ENCODE measurements at places on chromosomes 3 and 15. TPM values are rescaled to one million over a fixed set of nuclear protein-coding genes. Genes with fewer than 3 reads are reported as not detected.

AP3B2 gene
- 0.59 TPM for total RNA-seq

TWF2 gene
- total RNA-seq, result 52.0 TPM

GRCh38 chr3:186664119-186664495 is 1.7 kb upstream of the HRG start:
- H3K27me3 ChIP-seq, result no peaks in the 10 kb centered on the region
- H3K4me3 ChIP-seq, result no peak overlapping the region
- no peaks in the 10 kb centered on the region for H3K36me3 ChIP-seq
- no peak overlapping the region for H3K27ac ChIP-seq

- no peaks in the 10 kb centered on the region for H3K27me3 ChIP-seq
- H3K36me3 ChIP-seq, result no peaks in the 10 kb centered on the region
- no peak for DNase-seq
- H3K4me3 ChIP-seq, result no peak overlapping the region
Observed at GRCh38 chr3:36751326-36751725, 13.0 kb downstream of the DCLK3 start.

Data from natural killer cell (primary cell).